Ovary (tissue), 10 donors: ENCODE measurements at places on chromosomes 11 and 22. TPM values are rescaled to one million over a fixed set of nuclear protein-coding genes. Genes with fewer than 3 reads are reported as not detected.

DNA sequence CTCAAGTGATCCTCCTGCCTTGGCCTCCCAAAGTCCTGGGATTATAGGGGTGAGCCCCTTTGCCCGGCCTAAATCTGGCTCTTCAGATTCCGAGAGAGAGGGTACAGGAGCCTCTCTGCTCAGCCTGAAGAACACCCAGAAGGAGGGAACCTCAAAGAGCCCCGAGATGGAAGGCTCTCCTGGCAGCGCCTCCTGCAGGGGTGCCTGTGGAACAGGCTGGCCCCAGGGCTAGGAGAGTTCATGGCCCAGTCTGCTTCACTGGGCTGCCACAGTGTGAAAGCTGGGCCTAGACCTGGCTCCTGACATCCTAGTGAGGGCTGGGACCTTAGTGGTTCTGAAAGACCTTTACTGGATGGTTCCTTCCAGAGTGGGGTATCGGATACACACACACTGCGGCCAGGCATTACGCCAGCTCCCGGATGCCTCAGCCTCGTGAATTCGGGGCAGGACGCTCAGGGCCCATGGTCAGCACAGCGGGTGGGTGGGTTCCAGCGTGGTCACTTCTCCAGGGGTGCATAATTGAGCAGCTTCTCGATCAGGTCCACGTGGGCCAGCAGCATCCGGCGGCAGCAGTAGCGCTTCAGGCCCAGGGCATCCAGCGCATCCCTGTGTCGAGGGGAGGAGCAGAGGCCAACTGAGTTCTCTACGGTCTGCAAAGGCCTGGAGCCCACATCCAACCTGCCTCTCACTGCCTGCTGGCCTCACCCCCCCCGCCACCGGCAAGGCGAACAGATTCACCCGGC is 2.3 kb downstream of the POLR2L start:
- peaks cover 15% of the 10 kb centered on the region for H3K4me1 ChIP-seq
- no peaks in the 10 kb centered on the region for H3K36me3 ChIP-seq
- no peak for DNase-seq
- H3K4me3 ChIP-seq = no peak overlapping the region

DNA sequence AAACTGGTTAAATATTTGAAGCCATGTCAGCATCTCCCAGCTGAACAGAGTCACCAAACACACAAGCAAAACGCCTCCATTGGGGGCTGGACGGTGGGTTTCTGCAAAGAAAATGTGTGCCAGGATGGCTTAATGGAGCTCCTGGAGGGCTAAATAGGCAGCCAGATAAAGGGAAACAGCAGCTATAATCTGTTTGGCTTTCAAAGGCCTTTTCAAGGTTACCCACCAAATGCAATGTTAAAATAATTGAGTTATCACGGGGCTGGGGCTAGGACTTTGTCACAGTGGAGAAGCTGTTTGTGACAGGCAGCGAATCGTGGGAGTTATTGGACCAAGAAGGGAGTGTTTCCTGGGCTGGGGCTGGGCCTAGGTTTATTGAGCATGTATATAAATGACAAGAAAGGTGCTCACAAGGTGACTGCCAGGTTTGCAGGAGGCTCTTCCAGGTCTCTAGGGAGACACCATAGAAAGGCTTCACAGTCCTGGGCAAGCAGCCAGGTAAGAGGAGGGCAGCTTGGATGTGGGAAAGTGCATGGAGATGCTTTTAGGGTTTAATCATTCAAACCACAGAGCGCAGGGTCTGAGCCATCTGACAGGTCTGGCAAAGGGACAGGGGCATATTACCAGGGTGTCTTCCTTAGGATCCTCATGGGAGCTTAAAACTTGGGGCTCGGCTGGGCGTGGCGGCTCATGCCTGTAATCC is 28.3 kb downstream of the GRIK4 start:
- H3K4me1 ChIP-seq = no peaks in the 10 kb centered on the region
- no peak overlapping the region for H3K27ac ChIP-seq
- DNase-seq = no peak
- no peaks in the 10 kb centered on the region for H3K36me3 ChIP-seq

DNA sequence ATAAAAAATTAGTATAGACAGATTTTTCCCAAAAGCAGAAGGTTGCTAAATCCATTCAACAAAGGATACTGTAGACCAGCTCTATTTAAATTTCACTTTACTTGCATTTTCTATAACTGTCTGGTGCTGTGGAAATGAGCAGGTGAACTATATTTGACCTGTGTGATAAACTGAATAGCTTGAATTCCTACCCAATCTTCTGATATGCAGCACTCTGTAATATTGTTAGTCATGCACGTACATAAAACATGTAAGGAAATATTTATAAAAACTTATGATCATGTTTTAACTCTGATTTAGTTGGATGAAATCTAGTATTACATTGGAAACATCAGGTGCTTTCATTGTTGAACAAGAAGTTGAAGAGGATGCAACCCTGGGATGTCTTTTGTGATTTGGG is 213.6 kb downstream of the DBX1 start:
- H3K4me3 ChIP-seq = no peak overlapping the region
- no peak overlapping the region for H3K27ac ChIP-seq
- no peaks in the 10 kb centered on the region for H3K36me3 ChIP-seq
- no peak for DNase-seq
- no peaks in the 10 kb centered on the region for H3K27me3 ChIP-seq

GRCh38 chr22:50138988-50139387 is 31.5 kb upstream of the PANX2 start:
- H3K36me3 ChIP-seq = no peaks in the 10 kb centered on the region
- H3K27me3 ChIP-seq = no peaks in the 10 kb centered on the region
- no peak overlapping the region for H3K4me3 ChIP-seq
- no peak for DNase-seq
- H3K27ac ChIP-seq = no peak overlapping the region

DNA sequence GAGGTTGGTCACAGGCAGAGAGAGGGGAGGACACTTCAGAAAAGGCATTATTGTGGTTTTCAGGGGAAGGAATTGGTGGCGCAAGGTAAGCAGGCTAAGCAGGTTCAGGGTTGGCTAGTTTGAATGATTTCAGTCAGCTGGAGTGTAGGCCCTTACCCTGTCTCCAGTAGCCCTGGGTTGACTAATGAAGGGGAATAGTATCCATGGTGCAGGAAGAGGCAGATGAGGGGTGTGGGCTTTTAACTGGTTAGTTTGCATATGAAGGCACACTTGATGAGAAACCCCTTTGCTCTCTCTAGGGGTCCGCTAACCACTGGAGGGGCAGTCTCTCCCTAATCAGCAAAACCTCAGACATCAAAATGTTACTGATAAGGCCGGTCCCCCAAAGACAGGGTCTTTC is 249.7 kb downstream of the AASDHPPT start:
- H3K4me3 ChIP-seq = no peak overlapping the region
- no peak for DNase-seq
- H3K36me3 ChIP-seq = no peaks in the 10 kb centered on the region
- no peaks in the 10 kb centered on the region for H3K4me1 ChIP-seq
- no peak overlapping the region for H3K27ac ChIP-seq
- H3K27me3 ChIP-seq = no peaks in the 10 kb centered on the region

GRCh38 chr11:102564110-102564509 is 33.6 kb upstream of the MMP7 start:
- no peak overlapping the region for H3K27ac ChIP-seq
- H3K4me1 ChIP-seq = no peaks in the 10 kb centered on the region
- no peak for DNase-seq
- H3K36me3 ChIP-seq = no peaks in the 10 kb centered on the region
- no peak overlapping the region for H3K4me3 ChIP-seq
- H3K27me3 ChIP-seq = no peaks in the 10 kb centered on the region

Gene TCN2
- total RNA-seq = 5.1 TPM
